ENCODE measurements at places on chromosomes 13 and 19.

DNA sequence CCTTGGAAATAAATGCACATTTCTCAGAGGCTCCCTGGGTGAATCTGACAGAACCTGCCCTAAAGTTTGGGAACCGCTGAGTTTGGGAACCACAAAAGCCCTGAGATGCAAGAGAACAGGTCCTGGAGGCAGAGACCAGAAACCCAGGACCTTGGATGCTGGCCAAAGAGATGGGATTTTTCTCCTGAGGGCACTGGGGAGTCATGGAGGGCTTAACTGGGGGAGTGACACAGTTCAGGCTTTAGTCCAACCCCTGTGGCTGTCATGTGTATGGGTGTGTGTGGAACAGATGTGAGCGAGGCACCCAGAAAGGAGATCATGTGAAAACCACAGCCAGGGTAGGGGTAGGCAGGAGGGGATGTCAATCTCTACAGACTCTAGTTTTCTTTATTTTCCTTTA lies 3.9 kb upstream of the NCCRP1 start:
- DNase-seq = no peak

DNA sequence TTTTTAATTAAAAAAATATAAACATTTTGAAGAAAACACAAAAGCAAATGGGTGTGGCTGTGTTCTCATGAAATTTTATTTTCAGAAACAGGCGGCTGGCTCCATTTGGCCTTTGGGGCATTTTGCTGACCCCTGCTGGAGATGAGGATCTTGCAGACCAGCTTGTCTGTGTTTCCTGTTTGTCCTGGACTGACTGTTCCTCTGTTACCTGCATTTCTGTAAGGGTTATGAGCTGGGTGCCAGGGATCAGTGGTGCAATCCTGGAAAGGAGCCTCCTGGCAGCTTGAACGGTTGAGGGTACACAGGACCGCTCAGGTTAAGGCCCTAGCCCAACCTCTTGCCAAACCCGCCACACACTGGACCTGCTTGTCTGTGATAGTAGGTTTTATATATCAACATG lies 49.9 kb downstream of the ZNF787 start:
- DNase-seq = no peak

GRCh38 chr19:13097463-13098258 lies 5.0 kb downstream of the LYL1 start:
- no peak for DNase-seq

DNA sequence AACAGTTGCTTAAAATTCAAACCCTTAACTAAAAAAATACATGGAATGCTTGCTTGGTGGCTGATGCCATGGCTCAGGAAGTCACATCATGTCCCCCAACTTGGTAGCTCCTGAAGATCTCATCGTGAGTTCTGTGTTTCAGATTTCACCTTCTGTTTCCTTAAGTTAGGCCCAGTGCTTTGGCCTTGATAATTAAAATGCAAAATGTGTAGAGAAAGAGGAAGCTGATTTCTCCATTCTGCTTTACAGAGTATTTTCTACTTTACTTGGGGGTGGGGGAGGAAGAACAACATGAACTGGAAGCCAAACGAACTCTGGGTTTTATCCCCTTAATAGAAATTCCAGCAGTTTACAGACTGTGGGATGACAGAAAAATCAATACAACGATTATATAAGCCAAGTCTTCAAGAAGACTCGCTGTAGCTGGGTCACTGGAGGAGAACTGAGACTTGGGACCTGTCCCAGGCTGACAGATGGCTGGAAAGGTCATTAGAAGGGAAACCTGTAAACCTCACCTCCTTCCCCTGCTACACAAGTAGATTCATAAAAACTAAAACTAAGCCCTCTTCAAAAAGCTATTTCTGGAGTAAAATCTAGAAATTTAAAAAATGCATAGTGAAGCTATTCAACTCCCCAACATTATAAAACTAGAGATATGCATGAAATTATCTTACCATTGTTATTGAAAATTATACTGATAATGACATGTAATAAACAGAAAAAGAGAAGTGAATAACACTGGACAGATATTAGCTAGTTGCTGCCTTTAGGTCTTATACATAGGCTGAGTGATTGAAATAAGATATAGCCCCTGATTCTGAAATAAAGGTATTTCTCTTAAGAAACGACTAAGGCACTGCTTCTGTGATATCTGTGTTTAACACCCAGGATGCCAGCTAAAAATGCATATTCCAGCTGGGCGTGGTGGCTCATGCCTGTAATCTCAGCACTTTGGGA lies 22.1 kb upstream of the GGACT start:
- DNase-seq = no peak

DNA sequence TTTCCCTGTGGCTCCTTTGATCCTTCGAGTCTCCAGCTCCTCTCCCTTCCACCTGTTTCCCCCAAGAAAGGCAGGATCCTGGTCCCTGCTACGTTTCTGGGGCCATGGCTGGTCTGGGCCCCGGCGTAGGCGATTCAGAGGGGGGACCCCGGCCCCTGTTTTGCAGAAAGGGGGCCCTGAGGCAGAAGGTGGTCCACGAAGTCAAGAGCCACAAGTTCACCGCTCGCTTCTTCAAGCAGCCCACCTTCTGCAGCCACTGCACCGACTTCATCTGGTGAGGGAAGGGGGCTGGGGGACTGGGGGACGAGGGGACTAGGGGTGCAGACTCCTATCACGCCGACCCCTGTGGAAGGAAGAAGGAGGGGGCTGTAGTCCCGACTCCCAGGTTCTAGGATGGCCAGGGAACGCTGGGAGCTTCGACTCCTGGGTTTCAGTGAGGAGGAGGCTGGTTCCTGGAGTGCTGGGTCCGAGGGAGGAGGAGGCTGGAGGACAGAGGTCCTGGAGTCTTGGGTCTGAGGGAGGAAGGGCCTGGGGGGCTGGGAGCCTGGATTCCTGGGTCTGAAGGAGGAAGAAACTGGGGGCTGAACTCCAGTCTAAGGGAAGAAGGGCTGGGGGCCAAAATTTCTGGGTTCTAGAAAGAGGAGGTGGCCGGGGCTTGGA lies 524 bp downstream of the PRKCG start:
- no peak for DNase-seq

DNA sequence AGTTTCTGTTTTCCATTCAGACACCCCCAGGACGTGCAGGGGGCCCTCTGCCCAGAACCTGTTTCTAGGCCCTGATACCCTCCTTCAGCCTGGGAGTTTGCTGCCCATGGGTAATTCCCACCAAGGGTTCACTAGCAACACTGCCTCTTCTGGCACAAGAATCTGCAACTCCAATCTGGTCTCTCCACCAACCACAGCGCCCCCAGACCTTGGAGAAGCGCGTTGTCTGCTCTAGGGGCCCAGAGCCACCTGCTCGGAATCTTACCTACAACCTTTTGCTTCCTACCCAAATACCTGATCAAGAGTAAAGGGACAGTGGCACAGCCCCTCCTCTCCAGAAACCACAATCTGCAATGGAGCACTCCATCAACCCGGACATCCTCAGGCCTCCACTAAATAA lies 763 bp downstream of the ZNF180 start:
- no peak for DNase-seq

GRCh38 chr19:45346449-45346848 lies 5.9 kb downstream of the KLC3 start:
- DNase-seq = no peak

GRCh38 chr13:100581504-100581903 lies 7.1 kb downstream of the GGACT start:
- no peak for DNase-seq

GRCh38 chr19:49801966-49802661 lies 11.0 kb downstream of the FUZ start:
- DNase-seq = no peak

- no peak for DNase-seq
Observed at GRCh38 chr13:93788456-93788855, 561.8 kb downstream of the GPC6 start.

DNA sequence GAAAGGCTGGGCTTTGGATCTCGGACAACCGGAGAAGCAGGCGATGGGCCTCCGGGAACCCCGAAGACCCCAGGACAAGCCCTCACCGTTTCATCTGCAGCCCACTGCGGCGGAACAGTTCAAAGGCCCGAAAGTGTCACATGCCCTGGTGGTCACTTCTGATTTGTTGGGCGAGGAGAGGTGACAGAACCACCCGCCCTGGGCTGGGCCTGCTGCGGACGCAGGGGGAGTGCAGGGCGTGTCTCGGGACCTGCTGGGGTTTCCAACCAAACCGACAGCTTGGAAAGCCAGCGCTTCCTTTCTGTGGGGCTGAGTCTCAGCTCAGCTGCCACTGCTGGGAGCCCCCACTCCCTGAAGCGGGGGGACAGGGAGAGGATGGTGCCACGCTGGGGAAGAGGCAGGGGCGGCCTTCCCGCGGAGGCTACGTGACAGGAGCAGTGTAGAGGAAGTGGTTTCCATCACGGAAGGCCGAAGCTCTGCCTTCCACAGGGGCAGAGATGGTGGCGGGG lies 22.8 kb upstream of the ZBTB7A start:
- no peak for DNase-seq

GRCh38 chr19:925526-926322 lies at the start of gene ARID3A:
Gene ARID3A (plus strand): TSS chr19:926035. CDS start chr19:929529, 3,494 bp downstream.
- DNase-seq = peak; percentile 81

GRCh38 chr13:110250258-110250891 lies 56.6 kb downstream of the COL4A1 start:
- no peak for DNase-seq

DNA sequence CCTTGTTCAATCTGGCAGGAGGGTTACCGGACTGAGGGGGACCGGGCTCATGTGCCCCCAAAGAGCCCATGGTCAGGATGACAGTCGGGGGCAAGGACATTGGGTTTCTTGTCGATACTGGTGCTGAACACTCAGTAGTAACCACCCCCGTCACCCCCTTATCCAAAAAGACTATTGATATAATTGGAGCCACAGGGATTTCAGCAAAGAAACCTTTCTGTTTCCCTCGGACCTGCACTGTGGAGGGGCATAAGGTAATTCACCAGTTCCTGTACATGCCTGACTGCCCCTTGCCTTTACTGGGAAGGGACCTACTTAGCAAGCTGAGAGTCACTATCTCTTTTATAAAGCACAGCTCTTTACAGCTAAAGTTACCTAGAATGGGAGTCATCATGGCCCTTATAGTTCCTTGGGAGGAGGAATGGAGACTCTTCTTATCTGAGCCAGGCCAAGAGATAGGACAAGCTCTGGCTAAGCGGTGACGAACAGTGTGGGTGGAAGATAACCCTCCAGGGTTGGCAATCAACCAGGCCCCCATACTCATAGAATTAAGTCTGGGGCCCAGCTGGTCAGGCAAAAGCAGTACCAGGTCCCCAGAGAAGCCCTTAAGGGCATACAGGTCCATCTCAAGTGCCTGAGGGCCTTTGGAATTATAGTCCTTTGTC lies 603.7 kb downstream of the UQCRFS1 start:
- no peak for DNase-seq

DNA sequence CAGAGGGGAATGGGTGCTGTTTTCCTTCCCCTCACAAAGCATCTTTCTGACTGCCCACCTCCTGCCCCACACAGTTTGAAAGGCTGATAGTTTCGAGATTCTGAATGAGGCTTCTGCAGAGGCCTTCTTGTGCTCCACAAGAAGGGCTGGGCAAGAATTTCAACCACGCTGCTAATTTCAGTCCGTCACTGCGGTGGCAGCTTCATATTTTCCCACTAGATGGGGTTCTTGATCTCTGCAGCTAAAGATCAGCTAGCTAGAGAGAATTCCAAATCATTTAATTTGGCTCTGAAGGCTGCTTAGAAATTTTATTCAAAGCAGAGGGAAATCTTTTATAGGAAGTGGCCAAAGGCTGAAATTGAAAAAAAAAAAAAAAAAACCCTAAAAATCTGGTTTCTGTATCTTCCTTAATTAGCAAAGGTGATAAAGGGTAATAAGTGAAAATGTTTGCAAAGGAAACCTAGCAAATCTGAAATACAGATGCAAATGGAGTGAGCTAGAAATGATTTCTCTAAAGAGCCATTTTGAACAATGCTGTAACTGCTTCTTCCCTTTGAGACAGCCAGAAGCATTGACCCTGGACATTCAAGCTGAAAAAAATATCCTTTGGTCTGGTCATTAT lies 38.0 kb upstream of the C13orf42 start:
- DNase-seq = peak; percentile 58

- DNase-seq = peak; percentile 25
Observed at GRCh38 chr19:6738787-6739389, 592 bp upstream of the TRIP10 start.

GRCh38 chr19:17909003-17909732 lies 23.6 kb upstream of the CCDC124 start:
- DNase-seq = no peak
